ENCODE measurements at places on chromosomes 5 and 9. TPM values are rescaled to one million over a fixed set of nuclear protein-coding genes. Genes with fewer than 3 reads are reported as not detected.

Gene RASGRF2
- 2.3 TPM for polyA plus RNA-seq

Gene LRRC19
- polyA plus RNA-seq, result 19.4 TPM

Gene AFF4
- polyA plus RNA-seq, result 74.1 TPM

Gene WDR38
- polyA plus RNA-seq, result 0.22 TPM

Gene CDH12
- 7.5 TPM for polyA plus RNA-seq

Gene EXOSC2
- 51.7 TPM for polyA plus RNA-seq

Gene NSA2
- 233 TPM for polyA plus RNA-seq

Gene SHOC1
- polyA plus RNA-seq, result 1.5 TPM

Gene TMEM215
- polyA plus RNA-seq, result 0.12 TPM

Gene C9
- 0.37 TPM for polyA plus RNA-seq

Gene C5orf58
- 0.25 TPM for polyA plus RNA-seq

Gene CDH9
- polyA plus RNA-seq, result 21.8 TPM

Gene MED22
- polyA plus RNA-seq, result 25.6 TPM

Gene PLPPR1
- polyA plus RNA-seq, result 18.5 TPM

Gene BARHL1
- not detected for polyA plus RNA-seq

Gene STPG3
- 1.5 TPM for polyA plus RNA-seq

Gene CNTFR
- polyA plus RNA-seq, result 34.6 TPM

Gene SLCO6A1
- polyA plus RNA-seq, result not detected

Gene TRPM3
- polyA plus RNA-seq, result 15.4 TPM

Gene ARHGEF39
- 15.4 TPM for polyA plus RNA-seq
